Germinal center (tissue), 1 donor: ENCODE measurements at places on chromosomes 2 and 18.

GRCh38 chr2:241553981-241554380 lies 4.6 kb upstream of the BOK start:
- DNase-seq: no peak

DNA sequence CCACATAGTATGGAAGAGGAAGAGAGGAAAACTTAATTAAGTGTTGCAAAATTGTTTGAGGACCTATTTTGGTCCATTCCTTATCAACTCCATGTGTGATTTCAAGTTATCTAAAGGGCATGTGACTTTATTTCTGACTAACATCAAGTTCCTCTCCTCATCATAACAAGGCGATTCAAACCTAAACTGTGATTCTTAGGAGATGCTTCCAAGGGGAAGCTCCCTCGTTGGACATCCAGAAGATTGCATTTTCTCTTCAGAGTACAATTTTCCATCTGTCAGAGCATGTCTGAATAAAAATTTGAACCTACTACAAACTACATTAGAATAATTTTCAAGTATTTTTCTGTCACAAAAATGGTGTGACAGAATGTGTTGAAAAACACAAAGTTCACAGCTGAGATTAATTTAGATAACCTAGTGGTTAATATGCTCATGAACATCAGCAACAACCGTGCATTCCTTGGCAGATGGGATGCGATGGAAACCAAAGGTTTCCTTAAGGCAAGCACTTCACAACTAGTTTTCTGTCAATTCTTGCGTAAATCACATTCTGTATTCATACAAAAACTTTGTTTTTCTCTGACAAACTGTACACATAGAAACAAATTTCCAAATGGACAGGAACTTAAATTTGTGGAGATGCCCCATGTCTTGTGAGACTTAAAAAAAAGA lies 4.2 kb downstream of the SFT2D3 start:
- DNase-seq: no peak

DNA sequence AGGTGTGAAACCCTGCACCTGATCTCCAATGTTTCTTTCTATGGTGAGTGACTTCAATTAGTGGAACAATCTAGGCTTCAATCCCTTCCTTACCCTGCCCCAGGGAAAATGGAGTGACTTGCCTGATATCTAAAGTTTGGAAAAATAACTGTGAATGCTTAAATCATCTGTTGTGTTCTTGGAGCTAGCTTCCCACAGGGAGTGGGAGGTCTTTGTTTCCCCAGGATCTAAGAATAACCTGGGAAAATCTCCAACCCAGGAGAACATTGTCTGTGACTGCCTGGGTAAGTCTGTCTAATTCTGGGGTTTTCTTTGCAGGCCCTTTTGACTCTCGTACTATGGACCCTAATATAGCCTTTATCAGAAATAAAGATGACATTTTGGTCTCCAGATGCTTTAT lies 13.6 kb upstream of the LDAH start:
- no peak for DNase-seq

DNA sequence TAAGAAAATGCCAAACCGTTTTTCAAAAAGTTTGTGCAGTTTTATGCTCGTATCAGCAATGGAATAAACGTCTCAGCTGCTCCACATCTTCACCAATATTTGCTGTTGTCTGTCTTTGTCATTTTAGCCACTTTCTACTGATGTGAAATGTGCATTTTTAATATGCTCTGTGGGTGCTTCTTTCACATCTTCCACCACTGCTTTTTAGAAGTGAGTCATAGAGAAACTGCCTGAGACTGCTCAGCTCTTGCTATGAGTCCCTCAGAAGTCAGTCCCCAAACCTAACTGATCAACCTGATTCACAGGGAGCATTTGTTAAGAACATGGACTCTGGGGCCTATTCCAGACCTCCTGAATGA lies 41.0 kb upstream of the EPC2 start:
- DNase-seq: no peak

DNA sequence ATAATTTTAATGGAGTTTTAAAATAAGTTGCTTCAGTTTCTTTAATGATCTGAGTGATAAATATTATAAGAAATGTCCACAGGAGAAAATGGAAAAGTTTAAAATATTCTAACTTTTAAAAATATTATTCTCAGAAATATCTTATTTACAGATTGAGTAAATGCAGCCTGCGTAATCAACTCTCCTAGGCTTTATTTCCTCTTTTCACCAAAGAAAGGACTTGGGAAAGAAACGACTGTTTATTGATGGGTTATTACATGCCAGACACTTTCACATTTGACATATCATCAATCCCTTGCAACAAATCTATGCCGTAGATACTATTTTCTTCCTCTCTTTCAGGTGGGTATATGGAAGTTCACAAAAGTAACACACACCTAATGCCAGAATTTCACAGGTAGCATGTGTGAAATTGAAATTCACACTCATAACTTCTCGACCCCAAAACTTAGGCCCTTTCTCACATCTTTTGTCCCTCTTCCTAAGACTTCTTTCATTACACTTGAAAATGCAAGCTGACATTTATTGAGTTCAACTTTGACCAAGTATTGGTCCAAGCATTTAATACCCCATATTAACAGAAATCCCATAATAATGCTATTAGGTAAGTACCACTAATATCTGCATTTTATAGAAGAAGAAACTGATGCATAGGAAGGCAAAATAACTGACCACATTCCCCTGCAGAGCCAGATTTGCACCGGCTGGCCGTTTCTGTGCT lies 49.2 kb downstream of the MYOM1 start:
- no peak for DNase-seq

DNA sequence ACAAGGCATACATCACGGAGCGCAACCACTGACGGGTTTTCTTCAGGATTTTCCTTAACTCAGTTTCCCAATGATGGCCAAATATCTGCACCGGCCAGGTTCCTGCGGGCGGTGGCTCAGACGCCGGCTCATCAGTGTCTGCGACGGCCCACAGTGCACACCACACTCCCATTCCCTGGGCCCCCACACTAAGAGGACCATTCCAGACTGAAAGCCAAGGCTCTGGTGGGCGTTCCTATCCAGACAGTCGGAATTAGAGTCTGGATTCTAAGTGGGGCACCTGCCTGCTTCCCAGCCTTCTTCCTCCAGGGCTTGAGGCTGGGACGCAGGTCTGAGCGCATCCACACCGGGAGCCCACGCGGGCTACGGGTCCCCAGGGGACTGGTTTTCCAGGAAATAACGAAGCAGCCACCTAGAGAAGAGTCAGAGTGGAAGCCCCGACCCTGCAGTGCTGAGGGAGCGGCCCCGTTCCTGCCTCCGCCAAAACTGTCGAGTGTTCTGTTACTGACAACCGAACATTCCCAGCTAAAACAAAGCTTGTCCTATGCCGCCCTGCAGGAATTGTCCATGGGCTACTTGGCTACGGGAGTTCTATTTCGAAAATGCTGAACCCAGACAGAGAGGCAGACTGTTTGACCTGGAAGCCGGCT lies 75.3 kb downstream of the TMEM18 start:
- no peak for DNase-seq

GRCh38 chr18:23871410-23871809 lies 143.1 kb upstream of the TTC39C start:
- no peak for DNase-seq
